ENCODE measurements at places on chromosomes 2 and 18.

- no peak for DNase-seq
These were observed 943.5 kb downstream of the TRIB2 start for GRCh38 chr2:13660231-13660630.

GRCh38 chr2:169734169-169734847 is 676 bp downstream of the KLHL23 start:
- peak; percentile 69 for DNase-seq

DNA sequence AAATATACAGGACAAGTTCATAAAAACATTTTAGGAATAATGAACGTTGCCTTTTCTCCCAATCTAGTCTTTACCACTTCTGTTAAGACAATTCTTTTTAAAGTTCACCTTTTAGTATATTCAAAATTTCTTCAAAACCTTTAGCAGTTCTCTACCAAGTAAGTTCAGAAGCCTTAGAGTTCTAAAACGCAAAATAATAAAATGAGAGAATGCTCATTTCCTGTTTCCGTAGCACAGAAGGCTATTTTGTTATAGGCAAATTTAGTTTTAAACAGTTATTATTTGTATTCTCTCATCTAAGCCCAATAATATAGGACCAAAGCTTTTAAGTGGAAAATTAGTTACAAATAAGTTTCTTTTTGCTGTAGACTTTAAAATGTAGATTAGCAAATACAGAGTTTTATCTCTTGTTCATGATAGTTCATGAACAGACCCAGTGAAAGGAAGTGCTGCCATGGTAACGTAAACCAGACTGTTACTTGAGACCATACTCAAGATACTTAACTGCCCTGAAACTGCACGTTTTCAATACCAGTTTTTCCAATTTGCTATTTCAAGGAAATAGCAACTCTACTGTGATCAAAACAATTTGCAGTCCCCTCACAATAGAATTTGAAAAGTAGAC is 173.1 kb upstream of the STON1 start:
- no peak for DNase-seq

GRCh38 chr2:136344339-136344738 is 226.4 kb upstream of the CXCR4 start:
- DNase-seq: no peak

GRCh38 chr2:164388511-164388910 is 232.8 kb downstream of the GRB14 start:
- peak; percentile 25 for DNase-seq

GRCh38 chr2:161609930-161610329 is 14.3 kb upstream of the SLC4A10 start:
- no peak for DNase-seq

- no peak for DNase-seq
These were observed 493.0 kb downstream of the PLCL1 start for GRCh38 chr2:198297350-198297749.

DNA sequence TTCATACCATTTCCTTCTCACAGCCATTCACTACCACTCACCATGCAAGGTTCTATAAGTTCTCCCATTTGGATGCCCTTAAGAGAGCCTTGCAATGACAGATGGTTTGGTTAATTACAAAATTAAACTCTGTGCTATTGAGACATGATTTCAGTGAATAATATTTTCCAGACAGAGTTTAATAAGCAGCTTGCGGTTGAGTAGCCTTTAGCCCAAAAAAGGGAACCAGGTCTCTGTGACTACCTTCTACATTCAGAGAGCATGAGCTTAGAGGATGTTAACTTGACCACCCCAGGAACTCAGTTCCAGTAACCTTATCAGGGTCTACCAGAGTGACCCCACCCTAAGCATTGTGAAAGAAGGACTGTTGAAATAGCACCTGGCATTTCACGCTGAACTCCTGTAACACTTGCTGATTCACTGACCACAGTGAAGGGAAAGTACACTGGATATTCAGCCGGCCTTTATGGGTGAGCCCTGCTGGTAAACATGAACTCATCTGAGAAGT is 1173.1 kb upstream of the ZEB2 start:
- DNase-seq: no peak

- DNase-seq: no peak
These were observed 50.7 kb upstream of the ACAA2 start for GRCh38 chr18:49863769-49864621.

DNA sequence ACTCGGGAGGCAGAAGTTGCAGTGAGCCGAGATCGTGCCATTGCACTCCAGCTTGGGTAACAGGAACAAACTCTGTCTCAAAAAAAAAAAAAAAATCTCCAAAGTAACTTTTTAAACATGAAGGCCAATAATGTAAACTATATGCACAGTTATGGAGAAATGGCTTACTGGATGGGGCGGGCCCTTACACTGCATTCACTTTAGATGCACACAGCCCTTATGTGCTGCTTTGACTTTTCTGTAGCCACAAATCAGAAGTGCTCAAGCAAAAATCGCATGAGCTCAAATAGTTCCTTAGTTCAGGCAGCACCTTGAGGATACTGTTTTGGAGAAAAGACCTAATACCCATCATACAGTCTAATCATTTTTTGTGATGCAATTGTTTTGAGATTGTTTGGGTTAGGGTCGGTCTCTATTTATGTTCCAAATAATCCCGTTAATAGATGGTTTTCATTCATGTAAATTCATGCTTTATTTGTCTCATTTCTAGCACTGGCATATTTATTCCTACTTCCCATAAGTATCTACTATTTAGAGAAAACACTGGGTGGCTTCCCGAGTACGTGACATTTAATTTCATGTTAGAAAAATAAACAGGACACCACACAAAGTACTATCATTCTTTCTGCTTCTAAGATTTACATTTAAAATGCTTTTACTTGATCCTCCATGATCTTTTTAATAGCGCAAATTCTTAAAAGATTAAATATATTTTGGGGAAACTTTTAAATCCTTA is 34.7 kb downstream of the RBMS1 start:
- DNase-seq: no peak

- no peak for DNase-seq
These were observed 140.1 kb upstream of the RND3 start for GRCh38 chr2:150627526-150627925.

DNA sequence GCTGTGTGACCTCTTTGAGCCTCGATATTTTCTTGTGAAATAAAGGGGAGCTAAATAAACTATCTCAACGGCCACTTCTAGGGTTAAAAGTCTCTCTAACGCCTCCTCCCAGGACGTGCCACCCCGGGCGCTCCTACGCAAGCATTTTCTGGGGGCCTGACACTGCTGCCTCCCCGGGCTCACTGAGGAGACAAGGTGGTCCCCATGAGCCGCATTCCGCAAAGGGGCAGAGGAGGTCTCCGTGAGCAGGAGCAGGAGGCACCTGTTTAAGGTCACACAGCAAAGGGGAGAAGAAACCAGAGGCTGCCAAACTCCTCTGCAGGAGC is 913 bp upstream of the WNT10A start:
- no peak for DNase-seq

- no peak for DNase-seq
These were observed 192.5 kb upstream of the RGPD4 start for GRCh38 chr2:107634172-107634571.

GRCh38 chr18:36771245-36771644 is 57.6 kb downstream of the TPGS2 start:
- no peak for DNase-seq

- DNase-seq: peak; percentile 50
These were observed 27.7 kb upstream of the NFATC1 start for GRCh38 chr18:79367989-79368388.

DNA sequence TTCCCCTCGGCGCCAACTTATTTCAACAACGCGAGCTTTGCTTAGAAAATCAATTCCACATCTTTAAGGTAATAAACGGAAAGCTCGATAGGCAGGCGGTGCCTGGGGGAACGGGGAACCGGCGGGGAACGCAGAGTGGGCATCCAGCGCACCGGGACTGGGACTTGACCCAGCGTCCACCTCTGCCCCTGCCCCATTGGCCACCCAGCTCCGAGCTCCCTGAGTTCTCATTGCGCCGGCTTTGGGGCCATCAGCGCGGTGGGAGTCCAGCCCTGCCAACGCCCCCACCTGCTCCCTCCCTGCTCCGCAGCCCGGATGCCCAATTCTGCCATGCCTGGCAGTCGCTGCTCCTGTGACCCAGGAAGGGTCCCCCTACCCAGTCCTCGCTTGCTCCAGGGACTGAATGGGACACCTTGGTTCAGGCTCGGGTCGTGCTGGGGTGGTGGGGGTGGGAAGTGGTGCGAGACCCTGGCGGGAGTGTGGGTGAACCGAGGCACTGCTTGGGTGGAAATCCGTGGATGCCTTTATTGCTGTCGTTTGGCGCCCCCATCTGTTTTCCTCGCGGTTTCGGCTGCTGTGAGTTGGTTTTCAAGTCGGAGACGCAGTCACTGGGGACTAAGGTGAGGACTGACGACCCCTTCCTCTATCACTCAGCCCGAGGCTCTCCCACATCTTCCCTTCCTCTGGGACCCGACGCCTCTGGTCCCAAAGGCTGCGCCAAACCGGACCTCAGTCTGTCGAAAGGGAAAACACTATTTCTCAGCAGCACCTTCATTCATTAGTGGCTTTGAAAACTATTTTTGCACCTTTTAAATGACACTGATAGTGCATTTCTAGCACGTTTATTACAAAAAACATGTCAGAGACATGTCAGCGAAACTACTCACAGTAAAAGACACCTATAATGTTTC is 2.4 kb upstream of the EVX2 start:
- DNase-seq: peak; percentile 78

GRCh38 chr2:152038441-152038958 is 60.3 kb downstream of the CACNB4 start:
- DNase-seq: no peak

- DNase-seq: no peak
These were observed 58.2 kb downstream of the TWSG1 start for GRCh38 chr18:9392726-9393125.

GRCh38 chr2:224994242-224994823 is 47.9 kb downstream of the DOCK10 start:
- no peak for DNase-seq

- peak; percentile 71 for DNase-seq
These were observed 151.2 kb downstream of the ANTXR1 start for GRCh38 chr2:69164061-69164778.

DNA sequence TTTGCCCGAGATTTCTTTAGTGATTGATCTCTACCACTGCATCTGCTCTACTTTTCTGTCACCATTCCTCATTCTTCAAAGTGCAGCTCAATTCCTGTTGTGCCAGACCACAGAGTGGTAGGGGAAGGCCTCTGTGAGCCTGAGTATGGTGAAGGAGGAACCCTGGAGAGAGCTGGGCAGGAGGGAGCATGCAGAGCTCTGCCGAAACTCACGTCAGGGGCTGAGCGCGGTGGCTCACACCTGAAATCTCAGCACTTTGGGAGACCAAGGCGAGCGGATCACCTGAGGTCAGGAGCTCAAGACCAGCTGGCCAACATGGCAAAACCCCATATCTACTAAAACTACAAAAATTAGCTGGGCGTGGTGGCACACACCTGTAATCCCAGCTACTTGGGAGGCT is 54.1 kb downstream of the PKP4 start:
- DNase-seq: no peak

DNA sequence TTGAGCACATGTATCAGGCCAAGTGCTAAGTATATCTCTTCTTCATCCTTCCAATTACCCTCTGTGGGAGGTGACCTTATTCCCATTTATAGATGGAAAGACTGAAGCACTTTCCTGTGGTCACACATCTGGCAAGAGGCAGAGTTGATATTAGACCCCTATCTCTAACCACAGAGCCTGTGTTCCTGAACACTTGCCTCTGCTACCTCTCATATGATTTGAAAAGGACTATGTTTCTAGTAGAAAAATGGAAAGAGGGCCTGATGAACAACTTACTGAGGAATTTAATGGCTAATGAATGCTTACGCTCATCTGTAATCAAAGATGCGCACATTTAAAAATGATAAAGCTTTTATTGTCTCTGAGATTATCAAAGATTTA is 46.2 kb upstream of the DYNC2LI1 start:
- DNase-seq: no peak

- DNase-seq: no peak
These were observed 290.4 kb downstream of the TNS1 start for GRCh38 chr2:217712431-217712830.

- DNase-seq: no peak
These were observed 2.5 kb upstream of the SFT2D3 start for GRCh38 chr2:127698553-127699355.

GRCh38 chr2:19725392-19725791 is 176.4 kb downstream of the TTC32 start:
- no peak for DNase-seq

DNA sequence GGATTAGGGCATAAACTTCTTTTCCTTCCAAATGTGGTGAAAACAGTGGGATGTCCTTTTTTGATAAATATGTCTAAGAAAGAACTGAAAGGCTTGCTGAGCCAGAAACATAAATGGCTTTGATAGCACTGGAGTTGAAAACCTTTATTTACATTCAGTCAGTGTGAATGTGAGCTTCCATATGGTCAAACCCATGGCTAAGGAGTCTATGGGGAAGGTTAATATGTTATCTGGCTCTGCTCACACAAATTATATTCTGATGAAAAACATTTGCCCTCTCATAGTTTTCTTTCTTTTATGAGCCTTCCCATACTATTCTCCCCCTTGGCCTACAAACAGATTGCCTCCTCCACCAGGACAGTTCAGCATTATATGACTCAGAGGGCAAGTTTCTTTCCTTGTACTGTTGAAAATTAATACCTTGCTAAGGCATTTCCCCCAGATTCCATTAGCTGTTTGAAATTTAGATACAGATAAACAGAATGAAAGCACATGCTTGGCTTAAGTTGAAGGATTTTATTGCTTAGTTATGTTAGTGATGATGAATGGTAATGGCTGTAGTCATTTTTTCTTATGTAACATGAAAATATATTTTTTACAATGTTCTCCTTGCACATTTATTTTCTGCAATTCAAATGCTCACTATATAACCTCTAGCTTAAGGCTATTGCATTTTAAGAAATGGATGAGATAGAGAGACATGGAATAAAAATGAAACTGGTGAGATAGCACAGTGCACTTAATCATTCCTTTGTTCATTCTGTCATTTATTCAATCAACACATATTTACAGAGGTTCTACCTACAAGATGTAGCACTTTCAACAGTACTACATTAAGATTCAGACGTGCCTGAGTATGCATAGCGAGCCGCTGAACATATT is 544.1 kb downstream of the LRRTM4 start:
- no peak for DNase-seq

DNA sequence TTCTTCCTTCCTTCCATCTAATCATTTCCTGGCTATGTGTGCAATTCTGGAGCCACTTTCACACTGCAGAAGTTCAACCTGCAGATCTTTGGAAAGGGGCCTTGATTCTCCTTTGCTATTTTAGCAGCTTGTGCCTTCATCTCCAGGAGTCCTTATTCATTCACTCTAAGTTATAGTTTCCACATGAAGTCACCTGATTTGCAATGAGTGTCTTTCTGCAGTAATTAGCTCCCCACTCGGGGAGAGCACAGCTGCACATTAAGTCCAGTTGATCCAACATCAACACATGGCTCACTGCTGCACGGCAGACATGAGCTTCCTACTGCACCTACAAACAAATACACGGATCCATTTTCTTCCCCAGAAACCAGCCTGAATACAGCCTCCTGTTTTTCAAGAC is 323.1 kb upstream of the TNP1 start:
- DNase-seq: no peak

- DNase-seq: no peak
These were observed 135.1 kb downstream of the NCOA1 start for GRCh38 chr2:24626131-24626530.

- DNase-seq: no peak
These were observed 99.1 kb downstream of the MYO3B start for GRCh38 chr2:170276925-170277629.

- DNase-seq: no peak
These were observed 156.5 kb downstream of the TNS1 start for GRCh38 chr2:217846321-217846743.

Measured in cardiac muscle cell (in vitro differentiated cells and primary cell).